ENCODE measurements at places on chromosomes 13 and 19.

DNA sequence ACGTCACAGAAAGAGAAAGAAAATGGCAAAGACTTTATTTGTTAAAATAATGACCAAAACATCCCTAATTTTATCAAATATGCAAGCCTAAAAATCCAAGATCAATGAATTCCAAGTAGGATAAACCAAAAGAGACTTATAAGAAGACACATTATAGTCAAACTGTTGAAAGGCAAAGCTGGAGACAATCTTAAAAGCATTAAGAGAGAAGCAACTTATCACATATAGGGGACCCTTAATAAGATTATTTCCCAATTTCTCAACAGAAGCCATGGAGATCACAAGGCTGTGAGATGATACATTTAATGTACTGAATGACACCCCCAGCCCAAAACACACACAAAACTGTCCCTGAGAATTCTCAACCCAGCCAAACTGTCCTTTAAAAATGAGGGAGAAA, 228.7 kb downstream of the COG6 start:
- DNase-seq: no peak

DNA sequence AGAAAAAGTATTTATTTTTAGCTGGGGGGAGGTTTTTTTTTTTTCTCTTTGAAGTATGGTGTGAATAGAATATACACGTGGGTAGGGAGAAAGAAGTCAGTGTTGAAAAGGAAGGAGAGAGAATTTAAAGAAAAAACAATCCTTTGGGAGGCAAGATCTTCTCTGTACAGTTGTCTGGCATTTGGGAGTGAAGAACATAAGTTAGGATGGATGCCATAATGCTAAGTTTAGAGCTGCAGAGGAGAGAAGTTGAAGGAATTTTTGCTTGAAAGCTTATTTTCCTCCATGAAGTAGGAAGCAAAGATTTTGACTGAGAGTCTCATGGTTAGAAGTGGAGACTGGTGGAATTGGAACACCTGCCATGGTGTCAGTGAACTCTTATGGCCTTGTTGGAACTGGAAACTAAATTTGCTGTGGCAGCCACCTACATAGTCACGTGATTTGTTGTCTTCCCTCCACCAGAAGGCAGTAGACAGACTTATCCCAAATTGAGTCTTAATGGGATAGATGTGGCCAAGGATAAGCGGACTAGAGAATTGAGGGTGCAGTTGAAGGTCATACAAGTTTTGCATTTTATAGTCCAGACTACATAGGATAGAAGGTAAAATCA, 22.0 kb downstream of the NDFIP2 start:
- DNase-seq: no peak

DNA sequence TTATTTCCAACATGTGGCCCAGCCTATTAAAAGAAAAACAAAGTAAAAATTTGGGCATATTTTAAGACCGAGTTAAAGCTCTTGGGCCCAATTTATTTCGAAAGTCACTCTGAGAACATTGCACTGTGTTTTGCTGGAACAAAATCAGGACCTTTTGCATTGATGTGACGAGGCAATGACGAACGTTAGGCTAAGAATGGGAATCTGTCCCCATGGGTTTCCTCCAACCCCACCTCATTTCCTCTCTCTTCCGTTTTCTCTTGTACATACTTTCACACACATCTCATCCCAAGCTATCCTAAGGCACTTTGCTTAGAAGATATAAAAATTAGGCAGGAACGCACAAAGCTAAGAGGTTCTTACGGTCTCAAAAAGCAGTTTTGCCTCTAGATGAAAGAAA, 22.1 kb downstream of the EDNRB start:
- DNase-seq: no peak

GRCh38 chr13:51912091-51912490, 50.3 kb downstream of the CCDC70 start:
- no peak for DNase-seq

GRCh38 chr13:79246578-79246949, 159.5 kb downstream of the RBM26 start:
- no peak for DNase-seq

GRCh38 chr13:76600081-76600480, 286.1 kb downstream of the KCTD12 start:
- peak; percentile 49 for DNase-seq

Data from suppressor macrophage (primary cell).